Urinary bladder (tissue), 4 donors: ENCODE measurements at places on chromosomes 3 and 15.

DNA sequence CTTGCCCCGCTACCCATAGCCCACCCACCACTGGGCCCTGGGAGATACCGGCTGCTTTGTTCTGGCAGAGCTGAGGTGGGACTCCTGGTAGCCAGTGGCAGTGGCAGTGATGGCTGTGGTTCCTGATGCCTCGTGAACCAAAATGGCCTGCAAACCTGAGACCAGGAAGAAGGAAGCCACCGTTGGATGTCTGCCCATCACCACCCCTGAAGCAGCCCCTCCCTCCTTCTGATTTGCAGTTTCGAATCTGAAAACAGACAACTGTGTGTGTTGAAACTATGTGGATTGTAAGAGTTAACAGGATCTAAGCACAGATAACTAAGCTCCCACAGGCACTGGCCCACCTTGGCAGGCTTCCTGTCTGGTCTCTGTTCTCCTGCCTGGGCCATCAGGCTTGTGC, 66.6 kb downstream of the NUP210 start:
- DNase-seq = no peak

DNA sequence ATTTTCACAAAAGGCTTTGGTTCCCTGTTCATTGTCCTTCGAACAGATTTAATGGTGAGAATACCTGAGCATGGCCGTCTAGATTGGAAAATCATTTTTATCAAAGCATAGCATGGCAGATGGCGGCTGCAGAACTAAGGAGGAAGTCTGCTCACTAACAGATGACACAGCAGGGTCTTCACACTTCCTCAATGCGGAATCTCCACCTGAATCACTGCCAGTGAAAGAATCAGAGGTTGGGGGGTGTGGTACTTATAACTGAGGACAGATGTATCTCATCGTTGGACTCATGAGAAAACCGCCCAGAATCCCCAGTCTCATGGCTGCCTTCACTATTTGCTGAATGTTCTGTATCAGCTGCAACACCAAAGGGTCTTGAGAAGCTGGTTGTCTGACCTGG, 31.6 kb upstream of the PYGO1 start:
- DNase-seq = no peak

- DNase-seq = no peak
Measured at GRCh38 chr15:39301589-39301999, 279.3 kb upstream of the THBS1 start.

- no peak for DNase-seq
Measured at GRCh38 chr3:129809297-129809696, 84.2 kb downstream of the TMCC1 start.
